ENCODE measurements at places on chromosomes 13 and 19.
A peak's percentile ranks its signal among the peaks of the same experiment; 100 is the strongest.

DNA sequence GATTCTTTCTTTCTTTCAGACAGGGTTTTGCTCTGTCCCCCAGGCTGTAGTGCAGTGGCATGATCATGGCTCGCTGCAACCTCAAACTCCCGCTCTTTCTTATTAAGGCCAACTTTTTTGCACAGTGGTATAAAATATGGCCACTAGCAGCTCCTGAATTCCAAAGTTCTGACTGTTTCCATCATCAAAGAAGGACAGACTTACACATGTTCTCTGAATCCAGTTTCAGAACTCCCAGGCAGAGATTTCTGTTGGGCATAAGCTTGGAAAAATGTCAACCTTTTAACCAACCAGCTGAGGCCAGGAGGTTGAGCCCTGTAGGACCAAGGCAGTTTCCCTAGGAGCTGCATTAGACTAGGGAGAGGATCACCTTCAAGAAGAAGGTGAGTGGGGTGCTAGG, 184.1 kb downstream of the HS6ST3 start:
- DNase-seq = peak; percentile 7

GRCh38 chr19:335486-336066, 9.0 kb downstream of the MIER2 start:
- no peak for DNase-seq

- peak; percentile 60 for DNase-seq
These were observed 245.7 kb downstream of the DNAJC15 start for GRCh38 chr13:43269037-43269481.

DNA sequence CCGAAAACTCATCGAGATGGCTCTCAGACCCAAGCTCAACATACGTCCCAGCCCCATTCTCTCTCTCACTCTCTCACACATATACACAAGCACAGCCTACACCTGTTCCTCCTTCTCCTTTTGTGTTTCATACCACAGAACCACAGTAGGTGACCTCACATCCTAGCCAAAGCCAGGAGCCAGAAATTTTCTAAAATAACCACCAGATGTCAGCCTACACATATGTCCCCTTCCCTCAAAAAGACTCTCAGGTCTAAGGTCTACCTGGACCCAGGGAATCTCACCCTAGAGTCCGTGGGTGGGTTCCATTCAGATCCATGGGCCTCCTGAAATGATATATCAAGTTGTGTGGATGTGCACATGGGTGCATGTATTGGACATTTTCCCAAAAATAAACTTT, 104.2 kb upstream of the IPO5 start:
- DNase-seq = peak; percentile 41

DNA sequence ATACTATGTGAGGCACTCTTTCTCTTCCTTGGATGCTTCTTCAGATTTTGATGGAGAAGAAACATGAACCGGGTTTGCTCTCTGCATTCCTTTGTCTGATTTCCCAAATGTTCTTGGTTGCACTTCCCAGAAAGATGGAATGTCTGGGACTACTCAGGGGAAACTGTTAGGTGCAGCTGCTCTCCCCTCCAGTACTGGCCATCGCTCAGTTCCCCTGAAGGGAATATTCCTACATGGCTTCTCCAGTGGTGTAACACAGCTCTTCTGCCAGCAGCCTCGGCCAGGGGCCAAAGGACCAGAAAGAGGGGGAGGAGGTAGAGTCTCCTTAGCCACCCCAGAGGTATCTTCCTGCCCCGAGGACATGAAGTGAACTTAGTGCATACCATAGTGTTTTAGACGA, 33.5 kb upstream of the SPRY2 start:
- no peak for DNase-seq

GRCh38 chr19:45216667-45217066, 28.5 kb downstream of the EXOC3L2 start:
- no peak for DNase-seq

Data from urothelium cell line (cell line).